ENCODE measurements at places on chromosomes 3 and 15. TPM values are rescaled to one million over a fixed set of nuclear protein-coding genes. Genes with fewer than 3 reads are reported as not detected.

The LARP6 gene
- 211 TPM for total RNA-seq

The SPINK8 gene
- not detected for total RNA-seq

The CACNA2D2 gene
- total RNA-seq = not detected

The MAP2K5 gene
- total RNA-seq = 7.4 TPM

The TMEM158 gene
- 453 TPM for total RNA-seq

The ABHD6 gene
- 10.5 TPM for total RNA-seq

The RBPMS2 gene
- 0.22 TPM for total RNA-seq

The CCDC9B gene
- 58.1 TPM for total RNA-seq

The CIP2A gene
- 58.3 TPM for total RNA-seq

The SEMA3B gene
- total RNA-seq = 25.4 TPM

The CACNA2D3 gene
- total RNA-seq = not detected

The ZNF80 gene
- not detected for total RNA-seq

The ANKRD63 gene
- total RNA-seq = not detected

The RNU6-1 gene
- total RNA-seq = not detected

The EXD1 gene
- not detected for total RNA-seq

The FEZF2 gene
- total RNA-seq = not detected

The LYSMD2 gene
- total RNA-seq = 2.2 TPM

The PTX3 gene
- total RNA-seq = 602 TPM

The LRRC57 gene
- total RNA-seq = 20.0 TPM

The P3H2 gene
- 14.4 TPM for total RNA-seq

The LSMEM2 gene
- total RNA-seq = not detected

The AZI2 gene
- total RNA-seq = 53.5 TPM

The CSPG5 gene
- total RNA-seq = 0.14 TPM

The C3orf70 gene
- total RNA-seq = 0.22 TPM

The ECE2 gene
- total RNA-seq = not detected

The TIMP4 gene
- total RNA-seq = 0.66 TPM

The ROBO2 gene
- total RNA-seq = 0.66 TPM

The LOXL1 gene
- 100 TPM for total RNA-seq

The CLDN18 gene
- not detected for total RNA-seq

The DCLK3 gene
- total RNA-seq = not detected

The BRPF1 gene
- total RNA-seq = 20.8 TPM

The ZFYVE19 gene
- 25.6 TPM for total RNA-seq

The TGM4 gene
- not detected for total RNA-seq

The CRABP1 gene
- total RNA-seq = not detected

The CIDEC gene
- total RNA-seq = not detected

The GOLGA8B gene
- total RNA-seq = 24.5 TPM

Data from placental pericyte (primary cell).